Activated CD4-positive, alpha-beta T cell treated with anti-CD3 and anti-CD28 coated beads, Interleukin-2, amount 10 ng/mL, durations not matched to agents 7 days and 5 days (primary cell): ENCODE measurements at places on chromosomes 12 and 14. TPM values are rescaled to one million over a fixed set of nuclear protein-coding genes. Genes with fewer than 3 reads are reported as not detected.

GRCh38 chr12:5068126-5068525, 24.4 kb downstream of the KCNA5 start:
- H3K36me3 ChIP-seq = no peaks in the 10 kb centered on the region
- peaks cover 15% of the 10 kb centered on the region for H3K27me3 ChIP-seq
- no peak overlapping the region for H3K4me3 ChIP-seq
- no peak for DNase-seq
- H3K4me1 ChIP-seq = no peaks in the 10 kb centered on the region

Gene IAPP
- not detected for total RNA-seq

DNA sequence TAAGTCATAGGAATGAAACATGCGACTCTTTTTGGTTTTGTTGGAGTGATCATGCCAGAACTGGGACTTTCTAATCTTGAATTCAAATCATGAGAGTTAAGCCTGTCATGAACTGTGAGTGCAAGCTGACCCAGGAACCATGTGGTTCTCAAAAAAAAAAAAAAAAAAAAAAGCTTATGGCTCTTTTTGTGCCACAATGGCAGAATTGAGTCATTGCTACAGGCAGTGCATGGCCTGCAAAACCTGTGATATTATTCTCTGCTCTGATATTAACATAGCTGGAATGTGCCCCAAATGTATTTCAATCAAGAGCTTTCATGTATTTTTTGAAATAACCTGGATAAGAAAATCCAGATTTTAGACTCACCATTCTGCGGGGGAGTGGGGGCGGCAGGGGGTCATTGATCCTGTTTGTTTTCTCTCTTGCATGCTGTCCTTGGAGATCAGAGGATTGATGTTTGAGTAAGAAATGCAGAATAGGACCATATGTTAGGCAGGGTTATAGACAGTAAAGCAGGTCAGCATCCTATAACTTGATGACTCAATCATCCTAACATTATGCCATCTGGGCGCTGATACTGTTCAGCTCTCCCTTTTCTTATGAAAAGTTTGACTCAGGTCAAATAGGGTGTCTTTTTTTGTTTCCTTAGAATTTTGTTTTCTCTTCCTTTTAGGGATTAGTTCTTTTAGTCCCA, 797.4 kb downstream of the DIO2 start:
- no peaks in the 10 kb centered on the region for H3K36me3 ChIP-seq
- H3K4me3 ChIP-seq = no peak overlapping the region
- no peaks in the 10 kb centered on the region for H3K27me3 ChIP-seq

Gene CCDC177
- not detected for total RNA-seq

DNA sequence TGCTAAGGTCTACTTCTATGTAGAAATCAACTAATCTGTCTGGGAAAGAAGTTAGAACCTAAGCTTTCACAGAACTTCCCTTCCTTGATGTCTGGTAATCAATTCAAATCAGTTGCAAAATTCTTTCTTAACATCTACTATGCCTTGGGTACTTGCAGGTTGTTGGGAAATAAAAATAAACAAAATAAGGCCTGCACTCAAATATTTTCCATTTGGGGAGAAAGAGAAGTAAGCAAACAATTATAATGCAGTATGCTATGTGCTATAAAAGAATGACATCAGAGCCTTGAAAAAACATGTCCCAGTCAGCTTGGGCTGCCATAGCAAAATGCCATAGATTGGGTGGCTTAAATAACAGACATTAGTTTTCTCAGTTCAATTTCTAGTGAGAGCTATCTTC, 425.9 kb upstream of the DCN start:
- no peaks in the 10 kb centered on the region for H3K4me1 ChIP-seq
- H3K27ac ChIP-seq = no peak overlapping the region
- no peaks in the 10 kb centered on the region for H3K27me3 ChIP-seq
- H3K36me3 ChIP-seq = no peaks in the 10 kb centered on the region

Gene PRMT5
- 52.6 TPM for total RNA-seq

Gene KLRC1
- not detected for total RNA-seq

- H3K4me3 ChIP-seq = no peak overlapping the region
- H3K36me3 ChIP-seq = no peaks in the 10 kb centered on the region
- no peak overlapping the region for H3K27ac ChIP-seq
- H3K4me1 ChIP-seq = no peaks in the 10 kb centered on the region
- peaks cover 34% of the 10 kb centered on the region for H3K27me3 ChIP-seq
Measured at GRCh38 chr12:53829130-53829819, 77.5 kb upstream of the CISTR start.

Gene CLEC2A
- not detected for total RNA-seq

Gene ALDH2
- total RNA-seq = 0.27 TPM

Gene TAS2R46
- total RNA-seq = 0.97 TPM

DNA sequence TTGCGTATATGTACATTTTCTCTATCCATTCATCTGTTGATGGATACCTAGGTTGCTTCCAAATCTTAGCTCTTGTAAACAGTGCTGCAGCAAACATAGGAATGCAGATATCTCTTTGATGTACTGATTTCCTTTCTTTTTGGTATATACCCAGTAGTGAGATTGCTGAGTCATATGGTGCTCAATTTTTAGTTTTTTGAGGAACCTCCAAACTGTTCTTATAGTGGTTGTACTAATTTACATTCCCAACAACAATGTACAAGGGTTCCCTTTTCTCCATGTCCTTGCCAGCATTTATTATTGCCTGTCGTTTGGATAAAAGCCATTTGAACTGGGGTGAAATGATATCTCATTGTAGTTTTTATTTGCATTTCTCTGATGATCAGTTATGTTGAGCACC, 44.3 kb downstream of the PELI2 start:
- no peaks in the 10 kb centered on the region for H3K27me3 ChIP-seq
- H3K4me3 ChIP-seq = no peak overlapping the region
- DNase-seq = no peak
- no peak overlapping the region for H3K27ac ChIP-seq
- peaks cover 6% of the 10 kb centered on the region for H3K4me1 ChIP-seq

Gene BIN2
- 200 TPM for total RNA-seq

- DNase-seq = peak; percentile 56
- no peaks in the 10 kb centered on the region for H3K27me3 ChIP-seq
- H3K27ac ChIP-seq = peak overlapping the region; percentile 91
- peaks cover 58% of the 10 kb centered on the region for H3K4me1 ChIP-seq
- H3K36me3 ChIP-seq = peaks cover 35% of the 10 kb centered on the region
- peak overlapping the region; percentile 18 for H3K4me3 ChIP-seq
Measured at GRCh38 chr14:74841230-74842207, 34.4 kb downstream of the PROX2 start.

Gene NPAS3
- total RNA-seq = not detected

DNA sequence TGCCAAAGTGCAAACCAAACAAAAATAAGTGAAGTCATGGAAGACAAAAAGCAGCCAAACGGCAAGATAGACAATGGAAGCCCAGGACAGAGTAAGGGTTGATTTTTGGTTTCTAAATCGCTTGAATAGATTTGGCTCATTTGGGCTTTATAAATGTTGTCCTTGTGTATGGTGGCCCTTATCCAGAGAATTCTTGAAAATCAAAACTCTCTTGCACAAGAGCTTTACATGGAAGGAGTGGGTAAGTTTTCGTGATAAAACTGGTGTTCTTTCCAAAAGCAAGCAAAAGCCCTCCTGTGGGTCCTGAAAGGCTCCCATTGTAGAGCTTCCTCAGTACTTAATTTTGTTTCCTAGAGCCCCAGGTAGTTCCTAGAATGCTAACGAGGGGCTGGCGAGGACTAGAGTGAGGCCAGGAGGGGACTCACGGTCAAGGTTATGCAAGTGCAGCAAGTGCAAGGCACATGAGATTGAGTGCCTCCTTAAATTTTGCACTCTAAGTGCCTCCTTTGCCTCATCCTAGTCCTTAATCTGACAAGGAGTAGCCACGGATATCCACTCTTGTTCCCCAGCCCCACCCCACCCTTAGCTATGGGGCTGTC, 4.1 kb downstream of the SIX6 start:
- H3K4me3 ChIP-seq = no peak overlapping the region
- peaks cover 85% of the 10 kb centered on the region for H3K27me3 ChIP-seq
- peaks cover 16% of the 10 kb centered on the region for H3K4me1 ChIP-seq
- no peaks in the 10 kb centered on the region for H3K36me3 ChIP-seq

Gene PMCH
- not detected for total RNA-seq

DNA sequence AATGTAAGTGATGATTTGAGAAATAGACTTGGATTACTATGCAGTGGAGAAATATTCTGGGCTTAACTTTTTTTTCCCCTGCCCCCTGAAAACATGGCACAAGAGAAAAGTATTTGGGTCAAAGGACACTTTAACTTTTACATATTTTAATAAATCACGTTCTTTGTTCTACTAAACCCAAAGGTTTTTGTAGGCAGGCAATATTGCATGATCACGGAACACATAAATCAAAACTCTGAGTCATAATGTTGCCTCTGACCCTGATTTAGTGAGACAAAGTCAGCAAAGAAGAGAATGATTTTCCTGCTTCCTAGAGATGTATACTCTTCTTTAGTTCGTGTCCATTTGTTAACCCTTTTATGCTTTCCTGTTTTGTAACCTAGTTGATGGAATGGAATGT, 38.0 kb downstream of the ABCD2 start:
- H3K27ac ChIP-seq = no peak overlapping the region
- DNase-seq = no peak
- no peaks in the 10 kb centered on the region for H3K27me3 ChIP-seq
